Breast epithelium (tissue), 4 donors: ENCODE measurements at places on chromosomes 1 and 21.

GRCh38 chr1:32208891-32209328, at the start of gene DCDC2B:
Gene DCDC2B, plus strand, starts transcription at chr1:32209089. Its CDS starts 5 bp downstream, at chr1:32209094.
- H3K4me1 ChIP-seq, result no peaks in the 10 kb centered on the region
- no peaks in the 10 kb centered on the region for H3K27me3 ChIP-seq
- H3K27ac ChIP-seq, result peak within 1 kb of the TSS; percentile 42
- no peak within 1 kb of the TSS for H3K4me3 ChIP-seq
- peak; percentile 67 for DNase-seq

GRCh38 chr1:160830321-160831153, 32.1 kb downstream of the CD244 start:
- no peak for DNase-seq
- H3K36me3 ChIP-seq, result no peaks in the 10 kb centered on the region

DNA sequence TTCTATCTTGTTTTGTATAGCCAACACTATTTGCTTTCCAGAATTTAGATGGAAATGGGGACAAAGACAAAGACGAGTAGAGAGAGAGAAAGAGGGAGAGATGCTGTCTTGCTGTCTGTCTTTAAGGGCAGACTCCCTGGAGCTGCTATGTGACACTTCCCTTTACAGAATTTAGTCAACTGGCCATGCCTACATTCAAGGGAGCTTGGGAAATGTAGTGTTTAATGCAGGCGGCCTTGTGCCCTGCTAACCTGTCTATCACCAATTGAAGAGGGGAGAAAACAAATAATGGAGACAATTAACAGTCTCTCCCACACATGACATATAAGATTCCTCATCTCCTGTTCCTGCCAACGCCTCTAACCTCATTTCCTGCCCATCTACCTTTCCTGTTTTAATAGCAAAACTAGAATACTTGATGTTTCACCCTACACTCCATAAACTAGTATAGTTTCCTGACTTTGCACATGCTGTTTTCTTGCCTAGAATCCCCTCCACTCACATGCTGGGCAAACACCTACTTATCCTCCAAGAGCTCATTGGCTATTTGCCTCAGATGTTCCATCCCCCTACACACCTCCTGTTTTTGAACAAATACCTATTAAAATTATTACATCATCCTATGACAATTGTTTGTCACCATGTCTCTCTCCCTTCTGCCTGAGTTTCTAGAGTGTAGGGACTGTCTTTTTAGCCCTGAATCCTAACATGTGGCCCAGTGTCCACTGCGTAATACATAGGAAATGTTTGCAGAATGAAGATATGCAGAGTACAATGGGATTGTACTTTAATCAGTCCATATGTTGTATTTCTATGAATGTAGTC, 117.2 kb downstream of the SLC25A24 start:
- no peaks in the 10 kb centered on the region for H3K36me3 ChIP-seq
- H3K4me3 ChIP-seq, result no peak overlapping the region
- no peak for DNase-seq
- H3K4me1 ChIP-seq, result no peaks in the 10 kb centered on the region

- H3K4me3 ChIP-seq, result no peak overlapping the region
- H3K4me1 ChIP-seq, result no peaks in the 10 kb centered on the region
- peaks cover 5% of the 10 kb centered on the region for H3K36me3 ChIP-seq
- no peak overlapping the region for H3K27ac ChIP-seq
These were observed 89.6 kb downstream of the PKN2 start for GRCh38 chr1:88773540-88774150.

- H3K4me1 ChIP-seq, result no peaks in the 10 kb centered on the region
- no peak overlapping the region for H3K4me3 ChIP-seq
- DNase-seq, result no peak
- no peak overlapping the region for H3K27ac ChIP-seq
These were observed 18.6 kb upstream of the LDLRAP1 start for GRCh38 chr1:25524568-25525360.

- no peaks in the 10 kb centered on the region for H3K27me3 ChIP-seq
- no peak overlapping the region for H3K4me3 ChIP-seq
- DNase-seq, result peak; percentile 32
These were observed 31.7 kb upstream of the TMEM125 start for GRCh38 chr1:43238085-43238484.

GRCh38 chr1:170791941-170792340, 128.0 kb downstream of the PRRX1 start:
- no peak overlapping the region for H3K4me3 ChIP-seq
- no peaks in the 10 kb centered on the region for H3K4me1 ChIP-seq
- H3K36me3 ChIP-seq, result no peaks in the 10 kb centered on the region

DNA sequence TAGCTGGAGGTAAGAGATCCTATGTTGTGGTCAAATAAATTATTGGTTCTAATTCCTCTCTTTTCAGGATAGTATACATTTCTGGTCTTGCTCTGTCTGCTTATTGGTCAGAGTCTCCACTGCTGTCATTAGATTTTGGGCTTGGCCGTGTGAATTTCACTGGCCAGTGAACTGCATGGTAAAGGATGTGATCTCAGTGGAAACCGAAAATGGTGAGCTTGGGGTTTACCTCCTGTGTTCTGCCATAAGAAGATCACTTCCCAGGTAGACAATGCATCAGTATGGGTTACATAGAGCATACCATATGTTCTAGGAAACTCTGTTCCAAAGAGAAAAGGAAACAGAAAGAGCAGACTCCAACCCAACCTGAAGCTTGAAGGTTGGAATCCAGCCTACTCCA, 1123.3 kb upstream of the B3GALT2 start:
- H3K4me3 ChIP-seq, result no peak overlapping the region
- no peaks in the 10 kb centered on the region for H3K36me3 ChIP-seq
- H3K27ac ChIP-seq, result no peak overlapping the region
- no peaks in the 10 kb centered on the region for H3K27me3 ChIP-seq
